ENCODE measurements at places on chromosomes 11 and 22.

GRCh38 chr11:128240546-128240945, 346.8 kb downstream of the ETS1 start:
- no peak for DNase-seq

GRCh38 chr11:36130401-36130800, 158.8 kb downstream of the COMMD9 start:
- no peak for DNase-seq

- no peak for DNase-seq
These were observed 38.4 kb downstream of the ZC3H12C start for GRCh38 chr11:110131386-110132123.

DNA sequence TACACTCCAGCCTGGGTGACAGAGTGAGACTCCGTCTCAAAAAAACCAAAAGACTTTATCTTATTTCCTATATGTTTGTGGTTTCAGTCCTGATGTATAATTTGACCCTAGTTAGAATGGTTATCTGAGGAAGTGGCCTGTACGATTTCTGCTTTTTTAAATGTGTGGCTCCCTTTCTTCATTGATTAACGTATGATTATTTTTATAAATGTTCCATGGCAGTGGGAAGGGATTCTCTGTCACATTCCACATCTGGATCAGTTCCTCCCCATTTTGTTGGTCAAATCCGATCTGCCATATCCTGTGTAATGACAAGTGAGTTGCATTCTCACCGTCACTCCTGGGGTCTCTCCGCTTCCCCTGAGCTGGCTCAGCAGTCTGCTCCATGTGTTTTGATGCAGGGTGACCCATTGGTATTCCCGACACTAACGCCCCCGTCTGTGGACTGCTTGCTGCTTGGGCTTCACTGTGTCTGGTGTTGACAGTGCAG, 20.3 kb downstream of the NEAT1 start:
- DNase-seq: no peak

GRCh38 chr11:4066910-4067309, 27.7 kb upstream of the RRM1 start:
- no peak for DNase-seq

DNA sequence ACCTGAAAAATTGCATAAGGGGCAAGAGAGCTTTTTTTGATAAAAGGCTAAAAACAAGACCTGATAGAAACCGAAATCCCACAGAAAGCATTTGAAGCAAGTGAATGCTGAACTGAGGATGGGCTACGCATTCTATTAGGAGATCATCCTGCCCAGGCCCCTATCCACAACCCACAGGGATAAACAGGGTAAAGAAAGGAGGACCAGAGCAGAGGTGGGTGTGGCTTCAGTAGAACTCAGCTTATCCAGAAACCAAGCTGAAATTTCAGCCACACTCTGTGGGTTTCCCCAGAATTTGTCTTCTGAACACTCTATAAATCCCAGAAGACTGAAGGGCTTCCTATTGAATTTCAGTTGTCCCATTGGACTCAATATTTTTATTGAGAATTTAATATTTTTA, 195.1 kb downstream of the ETS1 start:
- no peak for DNase-seq

DNA sequence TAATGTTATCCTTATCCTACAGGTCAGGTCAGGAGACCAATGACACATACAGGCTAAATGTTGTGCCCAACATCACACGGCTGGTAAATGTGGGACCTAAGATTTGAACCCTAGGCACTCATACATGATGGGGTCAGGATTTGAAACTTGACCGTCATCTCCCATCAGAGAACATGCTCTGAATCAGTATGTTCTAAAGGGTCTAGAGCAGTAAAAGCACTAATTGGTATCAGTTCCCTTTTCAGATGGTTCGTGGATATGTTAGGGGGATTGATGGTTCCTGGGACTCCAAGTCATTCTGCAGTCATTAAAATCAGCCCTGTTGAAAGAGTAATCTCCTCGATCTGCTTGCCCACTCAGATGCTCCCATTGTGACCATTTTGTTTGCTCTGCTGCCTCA, 65.5 kb downstream of the BMAL1 start:
- no peak for DNase-seq

DNA sequence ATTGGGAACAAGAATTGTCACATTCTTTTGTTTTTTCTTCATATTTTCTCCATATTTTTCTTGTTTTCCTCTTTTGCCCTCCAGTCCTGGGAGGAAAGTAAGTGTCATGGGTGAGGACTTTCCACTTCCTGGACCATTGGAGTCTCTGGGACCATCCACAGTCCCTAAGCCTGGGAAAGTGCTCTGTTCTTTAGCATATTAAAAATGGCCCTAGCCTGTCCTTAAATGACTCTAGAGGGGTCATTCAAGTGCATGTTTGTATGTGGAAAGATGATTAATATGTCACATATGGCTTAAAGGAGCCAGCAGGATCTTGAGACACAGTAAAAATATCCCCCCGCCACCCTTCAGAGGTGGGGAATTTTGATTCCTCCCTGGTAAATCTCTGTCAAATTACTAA, 20.1 kb upstream of the SCGB1D1 start:
- DNase-seq: no peak

- DNase-seq: no peak
These were observed 29.0 kb upstream of the DNAJB7 start for GRCh38 chr22:40890881-40891280.

DNA sequence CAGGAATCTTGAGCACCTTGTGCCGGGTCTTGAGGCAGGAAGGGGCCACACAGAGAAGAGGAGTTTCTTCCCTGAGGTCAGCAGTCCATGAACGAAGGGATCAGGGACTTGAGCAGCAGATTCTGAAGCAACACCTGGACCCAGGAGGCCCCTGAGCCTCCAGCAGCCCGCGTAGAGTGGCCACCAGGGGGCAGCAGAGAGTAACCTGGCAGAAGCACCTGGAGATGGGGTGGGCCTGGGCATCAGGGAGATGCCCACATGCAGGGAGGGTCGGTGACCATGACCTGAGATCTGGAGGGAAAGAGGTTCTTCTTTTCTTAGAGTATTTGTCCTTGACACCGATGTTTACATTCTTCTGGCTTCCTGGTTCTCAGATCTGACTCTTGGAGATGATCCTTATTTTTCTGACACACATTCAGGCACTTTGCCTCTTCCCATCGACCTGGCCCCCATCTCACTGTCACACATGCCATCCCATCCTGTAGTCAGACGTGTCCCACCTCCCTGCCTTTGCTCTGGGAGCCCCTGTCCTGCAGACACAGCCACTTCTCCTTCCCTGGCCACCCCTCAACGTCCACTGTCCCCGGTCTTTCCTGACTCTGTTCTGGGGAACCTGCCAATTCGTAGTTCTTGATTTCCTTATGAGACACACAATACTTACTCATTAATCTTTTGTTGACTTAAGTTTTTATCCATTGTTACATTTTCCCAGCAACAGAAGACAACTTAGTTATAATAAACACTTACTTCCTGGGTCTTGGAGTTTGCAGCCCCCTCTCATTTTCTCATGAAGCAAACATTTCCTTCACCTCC, 66.5 kb downstream of the GGTLC2 start:
- DNase-seq: peak; percentile 65

DNA sequence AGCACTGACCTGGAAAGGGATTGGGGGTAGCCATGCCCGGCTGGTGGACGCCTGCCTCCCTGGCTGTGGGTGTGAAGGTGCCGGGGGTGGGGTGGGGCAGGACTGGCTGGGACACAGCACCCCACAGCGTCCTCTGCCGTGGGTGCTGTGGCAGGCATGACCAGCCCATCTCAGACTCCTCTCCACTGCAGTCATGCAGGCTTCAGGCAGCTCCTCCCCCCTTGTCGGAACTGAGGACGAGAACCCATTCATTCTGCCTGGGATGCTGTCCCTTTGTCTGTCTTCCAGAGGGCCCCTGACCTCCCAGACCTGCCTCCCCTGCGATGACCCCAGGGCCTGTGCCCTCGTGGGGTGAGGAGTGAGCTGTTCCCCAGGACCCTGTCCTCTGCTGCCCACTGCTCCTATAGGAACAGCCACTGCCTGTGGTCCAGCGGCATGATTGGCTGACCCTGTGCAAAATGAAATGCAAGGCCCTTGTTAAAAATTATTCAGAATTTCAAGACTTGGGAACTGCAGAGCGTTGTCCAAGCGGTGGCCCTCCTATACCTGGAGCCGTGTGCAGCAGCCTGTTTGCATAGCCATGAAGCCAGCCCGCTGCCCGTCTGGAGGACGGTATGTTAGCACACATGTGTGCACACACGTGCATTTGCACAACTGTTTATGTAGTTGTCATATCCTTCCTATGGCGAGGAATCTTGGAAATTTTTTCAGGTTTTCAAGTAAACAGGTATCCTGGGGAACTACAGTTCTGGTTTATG, 1122.3 kb downstream of the BRD1 start:
- DNase-seq: no peak

DNA sequence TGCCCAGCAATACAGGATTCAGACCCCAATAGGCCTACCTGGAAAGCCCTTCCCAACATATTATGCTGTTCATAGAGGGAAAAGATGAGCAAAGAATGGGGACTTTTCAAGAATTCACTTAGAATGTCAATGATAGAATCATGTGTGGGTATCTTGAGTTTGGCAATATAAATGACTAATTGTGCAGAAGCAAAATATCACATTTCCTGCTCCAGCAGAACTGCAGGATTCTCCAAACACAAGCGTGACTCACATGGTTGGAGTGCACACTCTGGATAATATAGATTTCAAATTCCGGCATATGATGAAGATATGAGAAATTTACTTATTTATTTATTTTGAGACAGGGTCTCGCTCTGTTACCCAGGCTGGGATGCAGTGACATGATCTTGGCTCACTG, 12.5 kb upstream of the APOL5 start:
- no peak for DNase-seq

DNA sequence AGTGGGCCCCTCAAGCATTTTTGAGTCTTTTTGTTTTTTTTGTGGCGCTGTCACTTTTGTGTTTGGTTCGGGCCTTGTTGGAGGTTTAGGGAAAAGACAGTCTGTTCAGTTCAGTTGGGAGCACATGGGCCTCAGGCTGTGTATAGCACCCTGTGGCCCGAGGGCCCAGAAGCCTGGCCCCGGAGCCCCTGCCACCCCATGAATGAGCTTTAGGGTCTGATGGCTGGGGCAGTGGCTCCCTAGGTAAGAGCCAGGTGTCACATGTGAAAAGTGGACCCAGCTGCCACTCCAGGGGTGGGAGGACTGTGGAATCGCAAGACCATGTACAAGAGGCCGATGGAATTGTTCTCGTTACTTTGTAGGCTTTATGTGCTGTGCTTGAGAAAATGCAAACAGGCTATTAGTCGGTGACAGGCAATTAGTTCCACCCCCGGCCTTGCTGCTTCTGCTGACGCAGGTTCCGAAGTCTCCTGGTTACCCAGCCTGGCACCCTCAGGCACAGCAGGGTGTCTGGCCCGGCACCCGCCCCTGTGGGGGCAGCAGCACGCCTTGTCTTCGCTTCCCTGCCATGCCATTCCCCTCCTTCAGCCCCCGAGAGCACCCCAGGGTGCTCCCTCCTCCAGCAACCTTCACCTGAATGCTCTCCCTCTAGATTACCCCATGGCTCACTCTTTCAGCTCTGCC, 38.2 kb upstream of the PARVG start:
- DNase-seq: no peak

DNA sequence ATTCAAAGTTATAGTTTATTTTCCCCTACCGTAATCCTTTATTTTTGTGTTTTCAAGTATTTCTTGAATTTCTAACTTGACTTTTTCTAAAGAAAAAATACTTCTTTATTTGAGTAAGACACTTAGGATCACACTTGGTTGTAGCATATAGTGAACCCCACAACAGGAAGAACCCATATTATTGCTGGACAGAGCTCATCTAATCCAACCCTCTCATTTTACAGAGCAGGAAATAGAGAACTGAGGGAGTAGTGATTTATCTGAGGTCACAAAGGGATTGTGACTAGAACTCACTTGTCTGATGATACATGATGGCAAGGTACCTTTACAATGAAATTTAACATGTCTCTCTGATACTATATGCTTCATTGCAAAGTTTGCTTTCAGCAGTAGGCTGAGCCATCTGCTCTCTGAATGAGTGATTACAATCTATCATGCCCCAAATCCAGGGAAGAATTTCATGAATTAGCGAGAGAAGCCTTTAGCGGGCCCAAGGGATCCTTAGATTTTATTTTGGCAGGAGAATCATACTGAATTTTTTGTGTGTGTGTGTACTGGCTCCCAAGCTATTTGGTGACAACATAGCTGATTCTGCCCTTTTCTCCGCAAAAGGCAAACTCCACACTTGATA, 9.8 kb downstream of the SLC17A6 start:
- DNase-seq: no peak

DNA sequence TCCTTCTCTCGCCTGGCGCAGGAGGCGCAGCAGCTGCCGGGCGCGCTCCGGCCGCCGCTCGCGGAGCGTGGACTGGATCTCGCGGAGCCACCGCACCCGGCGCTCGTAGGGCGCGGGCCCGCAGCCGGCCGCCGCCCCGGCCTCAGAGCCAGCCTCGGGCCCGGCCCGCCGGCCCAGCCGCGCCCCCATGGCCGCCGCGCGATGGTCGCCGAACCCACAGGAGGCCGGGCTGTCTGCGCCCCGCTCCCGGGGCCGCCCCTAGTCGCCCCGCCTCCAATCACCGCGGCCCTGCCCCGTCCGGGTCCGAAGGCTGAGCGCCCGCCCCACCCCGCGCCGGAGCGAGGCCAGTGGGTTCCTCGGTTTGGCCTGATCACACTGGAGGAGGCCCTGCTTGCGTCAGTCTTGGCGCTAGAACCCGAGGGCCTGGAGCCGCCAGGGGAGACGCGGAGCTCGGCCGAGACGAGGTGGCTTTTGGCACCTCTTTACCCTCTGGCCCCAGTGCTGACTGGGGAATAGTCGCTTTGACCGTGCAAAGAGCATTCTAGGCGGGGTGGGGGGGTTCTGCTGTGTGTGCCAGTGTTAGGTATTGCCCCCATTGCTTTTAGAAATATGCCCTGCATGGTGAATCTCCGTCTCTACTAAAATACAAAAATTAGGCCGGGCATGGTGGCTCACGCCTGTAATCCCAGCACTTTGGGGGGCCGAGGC, at the start of gene LRRC75B:
LRRC75B (minus strand) TSS at position 223 of the 708 bp plus-strand sequence; CDS start at position 189, 34 bp downstream.
- DNase-seq: no peak

- no peak for DNase-seq
These were observed 63.7 kb downstream of the PPP6R3 start for GRCh38 chr11:68524213-68524612.

GRCh38 chr11:130000552-130001176, 2.0 kb downstream of the PRDM10 start:
- DNase-seq: no peak

GRCh38 chr11:11989774-11990744, 18.4 kb downstream of the DKK3 start:
- DNase-seq: no peak

GRCh38 chr11:95076416-95076815, 9.7 kb downstream of the SRSF8 start:
- no peak for DNase-seq

- no peak for DNase-seq
These were observed 68.9 kb downstream of the C11orf65 start for GRCh38 chr11:108398439-108398838.

DNA sequence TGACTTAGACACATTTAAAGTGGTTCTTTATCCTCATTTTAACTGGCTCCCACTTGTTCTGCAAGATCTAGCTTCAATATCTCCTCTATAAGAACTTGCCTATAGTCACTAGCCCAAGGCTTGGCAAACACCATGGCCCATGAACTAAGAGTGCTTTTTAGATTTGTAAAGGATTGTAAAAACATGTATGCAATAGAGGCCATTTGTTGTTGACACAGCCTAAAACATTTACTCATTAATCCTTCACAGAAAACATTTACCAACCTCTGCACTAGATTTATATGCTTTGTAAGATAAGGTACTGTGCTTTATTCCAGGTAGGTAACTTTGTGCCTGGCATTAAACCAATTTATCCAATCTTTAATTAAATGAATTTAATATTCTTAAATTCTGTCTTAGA, 5.5 kb downstream of the HYLS1 start:
- no peak for DNase-seq

- no peak for DNase-seq
These were observed 216.4 kb downstream of the GRM5 start for GRCh38 chr11:88849368-88849767.
